IMR-90 (cell line): ENCODE measurements at places on chromosomes 5 and 9. TPM values are rescaled to one million over a fixed set of nuclear protein-coding genes. Genes with fewer than 3 reads are reported as not detected.

GRCh38 chr9:37999588-38000189 lies 69.3 kb downstream of the SHB start:
- no peak overlapping the region for H3K4me3 ChIP-seq
- peak overlapping the region; percentile 11; the same call in 1 of the 2 replicates for H3K27ac ChIP-seq
- peaks cover 55% of the 10 kb centered on the region for H3K4me1 ChIP-seq
- H3K36me3 ChIP-seq = peaks cover 18% of the 10 kb centered on the region
- DNase-seq = peak; percentile 61

DNA sequence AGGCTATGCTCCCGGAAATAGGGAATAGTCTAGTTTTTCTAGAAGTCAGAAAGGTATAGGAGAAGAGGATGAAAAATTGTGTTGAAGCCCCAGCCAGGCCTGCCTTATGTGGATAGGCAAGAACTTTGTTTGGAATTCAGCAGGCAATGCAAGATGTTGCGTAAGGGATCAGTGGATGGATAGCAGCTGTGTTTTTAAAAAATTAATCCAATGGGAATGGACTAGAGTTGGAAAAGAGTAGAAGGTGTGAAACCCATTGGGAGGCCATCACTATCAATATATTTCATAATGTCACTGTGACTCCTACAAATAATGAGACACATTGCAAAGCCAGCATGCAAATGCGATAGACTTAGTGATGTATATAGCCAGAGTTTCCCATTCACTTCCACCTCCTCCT lies 281.9 kb downstream of the MARCHF11 start:
- peak; percentile 37 for DNase-seq
- no peaks in the 10 kb centered on the region for H3K27me3 ChIP-seq
- H3K4me3 ChIP-seq = no peak overlapping the region
- no peaks in the 10 kb centered on the region for H3K36me3 ChIP-seq

DNA sequence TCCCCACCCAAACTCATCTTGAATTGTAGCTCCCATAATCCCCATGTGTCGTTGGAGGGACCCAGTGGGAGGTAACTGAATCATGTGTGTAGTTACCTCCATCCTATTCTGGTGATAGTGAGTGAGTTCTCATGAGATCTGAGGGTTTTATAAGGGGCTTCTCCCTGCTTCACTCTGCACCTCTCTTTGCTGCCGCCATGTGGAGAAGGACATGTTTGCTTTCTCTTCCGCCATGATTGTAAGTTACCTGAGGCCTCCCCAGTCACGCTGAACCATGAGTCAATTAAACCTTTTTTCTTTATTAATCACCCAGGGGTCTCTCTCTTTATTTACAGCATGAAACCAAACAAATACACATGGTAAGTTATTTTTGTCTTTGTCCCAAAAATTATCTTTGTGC lies 726.1 kb downstream of the CDH18 start:
- no peak overlapping the region for H3K27ac ChIP-seq
- H3K4me1 ChIP-seq = no peaks in the 10 kb centered on the region
- no peaks in the 10 kb centered on the region for H3K27me3 ChIP-seq
- no peak overlapping the region for H3K4me3 ChIP-seq
- DNase-seq = no peak

- no peaks in the 10 kb centered on the region for H3K27me3 ChIP-seq
- H3K4me1 ChIP-seq = no peaks in the 10 kb centered on the region
- no peak overlapping the region for H3K27ac ChIP-seq
- no peaks in the 10 kb centered on the region for H3K36me3 ChIP-seq
Observed at GRCh38 chr5:87263498-87263897, 4.2 kb upstream of the RASA1 start.

- H3K4me3 ChIP-seq = no peak overlapping the region
- no peak for DNase-seq
- H3K4me1 ChIP-seq = peaks cover 9% of the 10 kb centered on the region
- no peaks in the 10 kb centered on the region for H3K27me3 ChIP-seq
Observed at GRCh38 chr5:96014395-96014794, 52.7 kb upstream of the ELL2 start.

- H3K27me3 ChIP-seq = no peaks in the 10 kb centered on the region
- peaks cover 59% of the 10 kb centered on the region for H3K36me3 ChIP-seq
- DNase-seq = no peak
- H3K27ac ChIP-seq = no peak overlapping the region
Observed at GRCh38 chr5:420632-421286, 22.2 kb upstream of the EXOC3 start.

DNA sequence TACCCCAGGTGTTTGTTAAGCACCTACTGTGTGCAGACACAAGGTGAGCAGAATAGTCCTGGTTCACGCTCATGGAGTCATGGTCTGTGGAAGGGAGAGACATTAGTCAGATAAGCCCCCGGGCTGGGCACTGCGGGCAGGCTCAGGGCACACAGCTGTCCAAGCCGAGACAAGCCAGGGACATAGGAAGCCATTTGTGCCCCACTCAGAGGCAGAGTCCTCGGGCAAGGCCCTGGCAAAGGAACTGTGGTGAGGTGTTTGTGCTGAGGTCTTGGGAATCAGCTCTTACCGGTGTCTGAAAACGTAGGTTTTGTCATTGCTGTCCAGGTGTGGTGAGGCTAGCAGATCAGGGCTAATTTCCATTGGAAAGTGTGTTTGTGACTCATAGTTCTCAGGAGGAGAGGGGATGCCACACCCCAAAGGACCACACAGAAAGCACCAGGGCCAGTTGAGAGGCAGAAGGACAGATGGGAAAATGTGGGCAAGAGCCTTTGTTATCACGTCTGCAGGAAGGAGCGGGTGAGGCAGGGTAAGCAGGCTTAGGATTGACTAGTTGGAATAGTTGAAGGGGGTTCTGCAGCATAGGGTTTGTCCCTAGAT lies 46.1 kb upstream of the NEURL1B start:
- DNase-seq = no peak
- H3K27ac ChIP-seq = no peak overlapping the region
- H3K4me1 ChIP-seq = no peaks in the 10 kb centered on the region
- peaks cover 33% of the 10 kb centered on the region for H3K27me3 ChIP-seq
- no peaks in the 10 kb centered on the region for H3K36me3 ChIP-seq
- H3K4me3 ChIP-seq = no peak overlapping the region

DNA sequence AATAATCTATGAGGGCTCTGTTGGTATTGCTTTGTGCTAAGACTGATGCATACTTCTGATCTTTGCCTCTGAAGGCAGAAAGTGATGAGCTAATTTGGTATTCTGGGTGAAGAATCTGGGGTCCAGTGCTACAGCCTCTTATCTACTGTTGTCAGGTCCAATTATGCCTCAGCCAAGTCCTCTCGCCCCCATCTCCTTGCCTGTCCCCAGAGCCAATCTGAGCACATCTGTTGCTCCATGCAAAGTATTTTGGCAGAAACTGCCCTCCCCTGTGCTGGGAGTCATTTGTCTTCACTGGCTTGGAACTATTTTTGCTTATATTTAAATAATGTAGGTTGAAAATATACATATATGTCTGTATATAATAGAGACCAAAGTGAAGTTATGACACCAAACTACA lies 23.4 kb downstream of the LSM11 start:
- peaks cover 2% of the 10 kb centered on the region; the same call in 1 of the 2 replicates for H3K27me3 ChIP-seq
- no peak overlapping the region for H3K4me3 ChIP-seq
- H3K36me3 ChIP-seq = no peaks in the 10 kb centered on the region
- no peak for DNase-seq
- H3K27ac ChIP-seq = no peak overlapping the region

GRCh38 chr5:133293960-133294359 lies 242.1 kb downstream of the HSPA4 start:
- no peak overlapping the region for H3K4me3 ChIP-seq
- H3K27me3 ChIP-seq = peaks cover 14% of the 10 kb centered on the region; the same call in 1 of the 2 replicates
- no peaks in the 10 kb centered on the region for H3K4me1 ChIP-seq
- no peak overlapping the region for H3K27ac ChIP-seq
- no peak for DNase-seq
- H3K36me3 ChIP-seq = no peaks in the 10 kb centered on the region

DNA sequence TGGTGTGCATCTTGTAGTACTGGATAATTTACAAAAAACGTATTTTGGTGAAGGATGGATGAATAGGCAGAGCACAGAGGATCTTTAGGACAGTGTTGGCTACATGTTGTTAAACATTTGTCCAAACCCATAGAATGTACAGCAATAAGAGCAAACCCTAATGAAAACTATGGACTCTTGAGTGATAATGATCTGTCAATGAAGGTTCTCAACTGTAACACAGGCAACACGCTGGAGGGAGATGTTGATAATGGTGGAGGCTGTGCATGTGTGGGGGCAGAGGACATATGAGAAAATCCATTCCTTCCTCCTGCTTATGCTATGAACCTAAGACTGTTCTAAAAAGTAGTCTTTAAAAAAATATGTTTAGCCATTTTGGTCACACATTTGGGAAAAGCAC lies 194.0 kb downstream of the FER start:
- H3K36me3 ChIP-seq = no peaks in the 10 kb centered on the region
- H3K27me3 ChIP-seq = no peaks in the 10 kb centered on the region
- no peak overlapping the region for H3K4me3 ChIP-seq
- H3K27ac ChIP-seq = no peak overlapping the region

DNA sequence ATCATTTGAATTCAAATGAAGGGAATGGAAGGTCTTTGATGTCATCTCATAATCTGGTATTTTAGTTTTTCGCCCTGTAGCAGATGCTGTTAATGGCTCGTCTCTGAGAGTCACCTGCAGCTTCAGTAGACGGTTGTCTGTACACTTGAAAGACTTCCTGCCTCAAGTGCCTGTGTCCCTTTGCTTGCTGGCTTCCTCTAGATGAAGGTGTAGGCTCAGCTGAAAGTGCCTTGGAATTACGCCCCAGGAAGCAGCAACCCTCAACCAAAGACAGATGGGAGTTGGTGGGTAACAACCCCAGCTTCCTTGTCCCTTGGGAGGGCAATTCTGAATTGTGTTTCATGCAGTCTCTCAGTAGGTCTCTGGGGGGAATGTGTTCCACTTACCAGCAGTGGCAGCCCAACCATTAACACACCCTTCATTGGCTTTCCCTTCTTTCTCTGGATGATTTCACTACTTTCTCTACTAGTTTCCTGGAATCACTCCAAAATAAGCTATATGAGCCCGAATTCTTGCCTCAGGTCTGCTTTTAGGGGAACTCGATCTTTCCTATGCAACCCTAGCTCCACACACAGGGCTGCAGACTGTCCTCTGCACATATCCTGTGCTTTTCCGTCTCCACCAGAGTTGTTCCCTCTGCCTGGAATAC lies 395.6 kb downstream of the DMAC1 start:
- H3K4me1 ChIP-seq = peaks cover 3% of the 10 kb centered on the region; the same call in 1 of the 2 replicates
- no peak overlapping the region for H3K27ac ChIP-seq
- H3K27me3 ChIP-seq = no peaks in the 10 kb centered on the region
- H3K36me3 ChIP-seq = no peaks in the 10 kb centered on the region
- DNase-seq = no peak

- H3K4me3 ChIP-seq = no peak overlapping the region
- DNase-seq = peak; percentile 17
- H3K27ac ChIP-seq = no peak overlapping the region
- H3K36me3 ChIP-seq = no peaks in the 10 kb centered on the region
- H3K4me1 ChIP-seq = no peaks in the 10 kb centered on the region
Observed at GRCh38 chr5:112210430-112211005, 208.6 kb downstream of the EPB41L4A start.

DNA sequence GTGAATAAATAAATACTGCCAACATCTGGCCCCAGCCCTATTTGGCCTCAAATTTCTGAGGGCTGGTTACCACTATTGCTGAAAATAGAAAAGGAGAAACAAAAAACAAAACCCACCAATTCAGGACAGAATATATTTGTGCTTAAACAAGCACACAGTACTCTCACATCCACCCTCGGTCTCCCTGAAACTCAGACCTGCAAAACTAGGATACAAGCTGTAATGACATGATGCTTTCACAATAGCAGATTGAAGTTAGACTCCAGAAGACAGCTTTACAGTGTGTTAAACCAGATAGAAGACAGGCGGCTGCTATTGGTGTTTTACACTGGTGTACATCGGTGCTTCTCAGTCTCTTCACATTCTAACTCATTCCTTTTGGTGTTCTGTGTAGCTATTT lies 214.9 kb upstream of the DMRT1 start:
- H3K4me1 ChIP-seq = peaks cover 13% of the 10 kb centered on the region
- no peak overlapping the region for H3K27ac ChIP-seq
- DNase-seq = no peak
- no peak overlapping the region for H3K4me3 ChIP-seq
- H3K36me3 ChIP-seq = no peaks in the 10 kb centered on the region

DNA sequence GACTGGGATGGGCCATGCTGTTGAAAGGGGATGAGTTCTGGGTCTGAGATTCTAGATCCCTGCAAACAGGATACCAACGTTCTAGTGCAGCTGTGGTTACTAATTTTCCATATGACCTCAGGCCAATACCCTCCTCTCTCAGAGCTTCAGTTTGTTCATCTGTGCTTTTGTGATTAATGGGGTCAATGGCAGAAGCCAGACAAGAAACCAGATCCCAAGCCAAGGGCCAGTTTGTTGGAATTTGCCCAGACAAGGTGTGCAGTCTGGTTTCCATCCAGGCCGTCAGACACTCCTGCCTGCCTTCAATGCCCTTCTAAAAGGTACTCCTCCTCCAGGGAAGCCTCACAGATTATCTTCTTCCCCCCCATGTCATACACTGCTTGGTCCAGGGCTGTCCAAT lies 11.4 kb downstream of the MYORG start:
- H3K27ac ChIP-seq = no peak overlapping the region
- H3K4me3 ChIP-seq = no peak overlapping the region
- peaks cover 2% of the 10 kb centered on the region; the same call in 1 of the 2 replicates for H3K27me3 ChIP-seq
- no peaks in the 10 kb centered on the region for H3K36me3 ChIP-seq
- no peaks in the 10 kb centered on the region for H3K4me1 ChIP-seq

DNA sequence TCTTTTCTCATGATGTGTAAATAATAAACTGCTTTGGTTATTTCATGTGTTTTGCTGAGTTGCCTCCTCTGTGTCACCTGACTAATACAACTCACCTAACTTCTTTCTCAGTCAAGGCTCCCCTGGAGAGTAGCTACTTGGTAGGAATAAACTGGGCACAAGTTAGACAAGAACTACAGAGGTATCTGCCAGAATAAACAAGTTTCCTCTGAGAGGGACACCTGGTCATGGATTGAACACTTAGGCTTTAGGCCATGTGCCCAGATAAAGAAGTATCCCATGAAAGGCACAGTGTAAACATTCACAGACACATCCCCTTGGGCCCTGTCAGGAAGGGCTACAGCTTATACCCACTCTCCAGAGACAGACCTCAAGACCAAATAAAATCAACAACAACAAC lies 532.5 kb downstream of the KIF4B start:
- H3K4me3 ChIP-seq = no peak overlapping the region
- H3K27ac ChIP-seq = no peak overlapping the region
- H3K4me1 ChIP-seq = no peaks in the 10 kb centered on the region
- H3K36me3 ChIP-seq = no peaks in the 10 kb centered on the region

- H3K4me3 ChIP-seq = no peak overlapping the region
- H3K27me3 ChIP-seq = no peaks in the 10 kb centered on the region
- H3K36me3 ChIP-seq = no peaks in the 10 kb centered on the region
Observed at GRCh38 chr9:91017245-91017644, 215.6 kb downstream of the SYK start.

- H3K4me1 ChIP-seq = no peaks in the 10 kb centered on the region
- H3K27ac ChIP-seq = no peak overlapping the region
- DNase-seq = no peak
- H3K36me3 ChIP-seq = no peaks in the 10 kb centered on the region
Observed at GRCh38 chr5:108515517-108516105, 133.7 kb upstream of the FBXL17 start.

Gene CCNO
- not detected in 2 replicates for total RNA-seq

Gene IL4
- not detected in 2 replicates for total RNA-seq

Gene IRGM
- total RNA-seq = not detected in 2 replicates

Gene MPDZ
- total RNA-seq = 39.3 and 46.4 TPM in 2 replicates

Gene NME5
- total RNA-seq = under 0.01 and 0.18 TPM in 2 replicates

Gene DOK3
- total RNA-seq = 0.54 and 0.56 TPM in 2 replicates

Gene FIBCD1
- total RNA-seq = 1.1 and 2.2 TPM in 2 replicates
